ENCODE measurements at places on chromosomes 7 and 10. TPM values are rescaled to one million over a fixed set of nuclear protein-coding genes. Genes with fewer than 3 reads are reported as not detected.

DNA sequence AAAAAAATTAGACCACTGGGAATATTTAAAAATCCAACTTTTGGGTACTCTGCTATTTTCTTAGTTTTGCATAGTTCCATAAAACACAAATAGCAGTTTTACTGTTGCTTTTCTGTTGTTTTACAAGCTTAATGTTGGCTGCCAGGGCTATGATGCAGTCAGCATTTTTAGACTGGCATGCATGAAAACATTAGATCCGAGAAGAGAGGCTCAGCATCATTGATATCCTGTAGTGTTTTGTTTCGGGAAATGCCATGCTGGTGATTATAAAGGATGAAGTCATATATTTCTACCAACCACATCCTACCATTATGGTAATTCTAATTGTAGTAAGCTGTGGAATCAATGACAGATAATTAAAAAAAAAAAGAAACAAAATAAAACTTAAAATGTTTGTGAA lies 104.6 kb downstream of the MBL2 start:
- DNase-seq, result no peak

DNA sequence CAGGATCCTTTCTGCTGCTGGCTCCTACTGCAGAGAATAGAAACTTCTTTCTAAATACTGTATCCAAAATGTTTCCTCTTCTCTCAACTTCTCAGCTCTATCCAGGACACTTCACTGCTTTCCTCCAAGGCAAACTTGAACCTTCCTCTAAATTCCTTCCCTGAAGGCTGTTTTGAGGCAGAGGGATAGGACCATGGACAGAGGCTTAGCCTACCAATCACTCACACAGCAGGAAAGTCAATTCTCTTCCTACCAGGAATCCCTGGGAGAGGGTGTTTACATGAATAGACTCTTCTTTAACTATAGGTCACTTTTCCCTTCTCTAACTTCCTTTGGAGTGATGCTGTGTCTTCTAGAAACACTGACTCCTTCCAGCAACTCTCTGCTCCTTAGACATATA lies 115.6 kb upstream of the MKLN1 start:
- no peak for DNase-seq

DNA sequence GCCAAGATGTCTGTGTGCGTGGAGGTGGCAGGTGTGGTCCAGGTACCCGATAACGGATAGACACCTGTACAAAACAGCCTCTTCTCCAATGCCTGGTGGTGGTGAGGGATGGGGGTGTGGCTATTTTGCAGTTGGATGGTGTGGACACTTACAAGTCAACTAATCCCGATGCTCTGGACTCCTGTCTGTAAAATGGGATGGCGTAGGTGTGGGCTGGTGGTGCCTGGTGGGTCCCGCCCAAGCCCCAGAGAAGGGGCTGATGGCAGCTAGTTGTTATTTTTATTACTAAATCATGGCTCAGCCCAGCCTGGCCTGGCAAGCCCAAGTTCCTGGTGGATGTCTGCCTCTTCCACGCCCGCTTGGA lies 22.3 kb downstream of the GTF2IRD1 start:
- DNase-seq, result no peak

- no peak for DNase-seq
These were observed 17.0 kb downstream of the AGK start for GRCh38 chr7:141568227-141568626.

DNA sequence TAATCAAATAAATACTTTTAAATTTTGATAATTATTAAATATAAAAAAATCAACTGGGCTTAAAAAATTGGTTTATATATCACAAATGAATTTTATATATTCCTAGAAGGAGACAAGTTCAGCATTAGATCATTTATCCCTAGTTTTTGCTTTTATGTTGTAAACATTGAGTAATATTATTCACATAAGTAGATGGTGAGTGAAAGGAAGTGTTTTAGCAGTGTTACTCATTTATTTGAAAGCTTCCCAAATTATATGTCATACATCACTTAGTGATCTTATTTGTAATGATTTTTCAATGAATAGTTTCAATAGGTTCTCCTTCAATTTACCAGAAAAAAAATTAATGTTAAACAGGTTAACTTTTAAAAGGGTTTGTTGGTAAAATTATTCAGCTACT lies 15.8 kb downstream of the KLLN start:
- no peak for DNase-seq

DNA sequence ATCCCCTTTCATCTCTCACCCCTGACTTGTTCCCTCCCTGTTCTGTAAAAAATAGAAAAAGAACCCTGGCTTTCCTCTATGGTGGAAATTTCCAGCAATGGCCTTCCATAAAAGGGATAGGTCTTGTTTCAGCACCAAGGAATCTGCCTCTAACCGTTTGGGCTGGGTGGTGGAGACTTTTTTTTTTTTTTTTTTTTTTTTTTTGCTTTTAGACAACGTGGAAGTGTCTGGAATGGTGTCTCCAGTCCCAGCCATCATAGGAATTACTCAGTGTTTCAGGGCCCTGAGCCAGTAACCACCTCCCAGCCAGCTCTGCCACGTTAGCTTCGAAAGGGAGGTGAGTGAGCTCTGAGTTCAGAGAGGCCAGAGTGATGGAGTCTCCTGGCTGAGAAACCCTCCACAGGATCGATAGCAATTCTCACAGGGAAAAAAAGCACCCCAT lies 97.3 kb upstream of the COL1A2 start:
- DNase-seq, result no peak

HDAC9 gene
- 6.0 TPM for total RNA-seq

AFAP1L2 gene
- total RNA-seq, result 6.5 TPM
